ENCODE measurements at places on chromosomes 1 and 21. TPM values are rescaled to one million over a fixed set of nuclear protein-coding genes. Genes with fewer than 3 reads are reported as not detected.
A peak's percentile ranks its signal among the peaks of the same experiment; 100 is the strongest.

DNA sequence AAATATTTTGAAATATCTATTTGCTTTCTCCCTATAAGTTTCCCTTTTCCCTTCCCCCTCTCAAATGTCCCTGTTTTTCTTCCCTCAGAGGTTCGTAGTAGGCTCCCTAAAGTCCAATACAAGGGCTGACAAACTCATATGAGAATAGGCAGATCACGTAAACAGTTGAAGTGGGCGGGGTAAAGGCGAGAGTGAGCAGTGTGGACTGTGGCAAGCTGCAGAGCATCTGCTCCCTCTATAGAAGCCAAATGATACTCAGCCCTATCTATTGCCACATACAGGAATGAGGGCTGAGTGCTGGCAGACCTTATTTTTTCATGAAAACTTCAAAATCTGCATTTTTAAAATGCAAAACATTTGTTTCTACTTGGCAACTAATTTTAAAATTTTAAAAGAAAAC, 26.3 kb downstream of the PRDX6 start:
- no peak for DNase-seq

DNA sequence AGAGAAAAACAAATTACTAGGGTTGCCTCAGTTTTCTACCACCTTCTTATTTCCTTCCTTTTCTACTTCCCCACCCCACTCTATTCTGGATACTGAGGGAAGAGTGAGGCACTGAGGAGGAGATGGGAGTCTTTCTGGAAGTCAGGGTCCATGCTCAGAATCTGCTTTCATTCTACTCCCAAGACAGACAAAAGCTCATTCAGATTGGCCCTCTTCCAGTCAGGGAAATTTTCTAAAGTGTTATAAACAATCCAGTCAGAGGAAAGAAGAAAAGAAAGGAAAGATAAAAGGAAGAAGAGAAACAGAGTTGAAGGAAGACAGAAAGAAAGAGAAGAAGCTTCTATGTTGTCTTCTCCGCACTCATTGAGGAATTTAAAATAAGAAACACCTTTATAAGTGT, 228.6 kb downstream of the COP1 start:
- DNase-seq, result no peak

- no peak for DNase-seq
These were observed 32.6 kb downstream of the PDPN start for GRCh38 chr1:13616234-13616633.

DNA sequence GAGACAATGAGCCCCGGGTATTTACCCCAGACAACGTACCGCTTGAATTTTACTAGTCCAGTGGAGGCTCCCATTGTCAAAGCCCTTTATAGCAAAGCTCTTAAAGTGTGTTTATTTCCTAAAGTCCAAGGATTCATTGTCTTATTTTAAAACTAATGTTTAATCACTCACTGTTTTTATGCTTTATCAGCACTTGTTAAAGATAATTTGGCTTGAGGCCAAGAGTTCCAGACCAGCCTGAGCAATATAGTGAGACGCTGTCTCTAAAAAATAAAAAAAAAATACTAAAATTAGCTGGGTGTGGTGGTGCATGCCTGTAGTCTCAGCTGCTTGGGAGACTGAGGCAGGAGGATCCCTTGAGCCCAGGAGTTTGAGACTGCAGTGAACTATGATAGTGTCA, 202.8 kb downstream of the RYR2 start:
- no peak for DNase-seq

DNA sequence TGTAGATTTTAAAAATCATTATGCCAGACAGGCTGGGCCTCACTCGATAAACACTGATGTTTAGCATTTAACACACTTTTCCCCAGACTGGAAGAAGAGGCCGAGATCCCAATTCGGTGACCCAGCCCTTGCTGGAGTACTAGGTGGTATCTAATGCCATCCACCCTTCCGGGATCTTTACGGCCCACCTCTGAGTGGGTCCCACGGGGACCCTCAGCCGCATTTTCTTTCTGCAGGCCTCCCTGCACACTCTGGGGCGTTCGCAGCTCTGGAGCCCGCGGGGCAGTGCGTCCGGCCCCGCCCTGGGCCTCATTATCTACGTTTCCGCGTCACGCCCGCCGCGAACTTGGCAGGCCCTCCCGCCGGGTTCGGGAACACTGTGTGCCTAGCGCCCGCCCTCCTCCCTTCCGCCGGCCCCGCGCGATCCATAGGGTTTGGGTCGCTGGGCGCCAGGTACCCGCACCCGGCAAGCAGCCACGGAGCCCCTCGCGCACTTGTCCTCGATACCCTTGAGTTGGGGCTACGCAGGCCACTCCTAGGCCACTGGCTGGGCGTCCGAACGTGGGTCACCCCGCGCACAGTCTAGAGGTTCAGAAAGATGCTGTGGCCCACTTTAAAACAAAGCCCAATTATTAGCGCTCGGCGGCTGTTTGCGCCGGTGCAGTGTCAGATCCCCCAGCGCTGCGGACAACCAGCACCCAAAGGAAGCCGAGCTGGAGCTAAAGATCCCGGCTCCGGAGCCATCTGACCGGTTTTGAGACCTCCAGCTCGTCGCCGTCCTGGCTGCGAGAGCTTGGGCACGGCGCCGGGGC, 950 bp upstream of the EVA1C start:
- no peak for DNase-seq

SPTA1 gene
- 4.6 TPM for total RNA-seq

DNA sequence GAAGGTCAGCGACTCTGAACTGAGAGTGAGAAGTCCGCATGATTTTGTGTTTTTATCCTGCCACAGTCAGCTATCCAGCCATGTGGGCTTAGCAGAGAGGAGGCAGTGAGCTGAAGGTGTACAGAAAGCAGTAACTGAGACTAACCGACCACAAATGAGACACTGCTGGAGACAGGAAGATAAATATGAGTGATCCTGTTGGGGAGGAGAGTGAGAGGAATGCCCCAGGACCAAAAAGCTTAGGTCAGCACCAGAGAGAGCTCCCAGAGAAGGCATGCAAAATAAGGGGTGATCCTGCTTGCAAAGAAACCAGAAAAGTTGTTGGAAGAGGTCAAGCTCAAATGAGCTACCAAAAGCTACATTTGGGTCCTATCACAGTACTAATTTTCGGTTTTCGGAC, 63.7 kb downstream of the HLCS start:
- DNase-seq, result no peak

DPYD gene
- total RNA-seq, result 29.4 TPM

DNA sequence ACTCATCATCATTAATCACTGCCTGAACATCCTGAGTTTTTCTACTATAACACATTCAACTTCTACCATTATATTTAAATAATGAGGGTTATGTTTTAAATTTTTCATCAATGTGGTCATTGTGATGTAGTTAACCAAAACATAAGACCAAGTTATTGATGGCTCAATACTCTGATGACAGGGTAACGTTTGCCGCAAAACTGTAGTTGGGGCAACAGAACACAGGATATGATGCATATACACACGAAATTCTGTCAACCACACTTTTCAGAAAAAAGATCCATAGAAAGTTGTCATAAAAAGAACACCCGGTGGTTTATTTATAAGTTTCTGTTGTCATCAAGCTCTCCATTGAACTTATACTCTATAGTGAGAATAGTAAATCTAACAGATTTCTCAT, 121.7 kb upstream of the COL11A1 start:
- DNase-seq, result no peak

DNA sequence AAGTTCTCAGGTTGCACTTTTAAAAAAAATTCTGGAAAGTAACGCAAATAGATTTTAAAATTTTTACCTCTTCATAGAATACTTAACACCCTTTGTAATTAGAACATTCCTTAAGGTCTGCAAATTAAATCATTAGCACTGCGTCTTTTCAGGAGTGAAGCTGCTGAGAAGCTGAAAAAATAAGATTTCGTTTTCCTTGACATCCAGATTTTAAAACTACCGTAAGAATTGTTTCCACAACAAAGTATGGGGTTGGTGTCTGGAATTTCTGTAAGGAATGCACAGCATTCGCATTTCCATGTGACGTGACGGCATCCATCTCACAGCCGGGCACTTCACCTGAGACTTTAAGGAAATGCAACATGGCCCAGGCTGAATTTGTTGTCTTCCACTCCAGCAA, 76.3 kb upstream of the COX20 start:
- no peak for DNase-seq

- no peak for DNase-seq
These were observed 735 bp upstream of the BRINP3 start for GRCh38 chr1:190478149-190479049.

DNA sequence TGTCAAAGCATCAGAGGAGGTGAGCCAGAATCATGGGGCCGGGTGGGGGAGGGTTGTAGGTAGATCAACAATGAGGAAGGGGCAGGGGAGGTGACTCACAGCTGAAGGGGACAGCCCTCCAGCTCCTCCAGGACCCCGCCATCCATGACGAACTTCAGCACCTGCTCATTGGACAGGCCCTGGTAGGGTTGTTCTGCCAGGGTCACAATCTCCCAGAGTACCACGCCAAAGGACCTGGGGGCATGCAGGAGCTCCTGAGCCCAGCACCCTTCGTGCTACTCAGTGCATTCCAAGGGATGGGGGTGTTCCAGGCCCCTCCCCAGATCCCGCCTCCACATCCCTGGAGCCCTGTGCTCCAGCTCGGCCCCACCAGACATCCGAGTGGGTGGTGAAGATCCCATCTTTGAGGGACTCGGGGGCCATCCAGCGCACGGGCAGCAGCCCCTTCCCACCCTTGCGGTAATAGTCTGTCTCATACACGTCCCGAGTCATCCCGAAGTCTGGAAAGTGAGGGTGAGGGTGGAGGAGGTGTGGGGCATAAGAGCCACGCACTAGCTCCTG, 17.5 kb downstream of the INSRR start:
- DNase-seq, result no peak

PLPPR4 gene
- total RNA-seq, result 0.42 TPM

- DNase-seq, result no peak
These were observed 131.6 kb downstream of the BEND5 start for GRCh38 chr1:48644905-48645605.

DNA sequence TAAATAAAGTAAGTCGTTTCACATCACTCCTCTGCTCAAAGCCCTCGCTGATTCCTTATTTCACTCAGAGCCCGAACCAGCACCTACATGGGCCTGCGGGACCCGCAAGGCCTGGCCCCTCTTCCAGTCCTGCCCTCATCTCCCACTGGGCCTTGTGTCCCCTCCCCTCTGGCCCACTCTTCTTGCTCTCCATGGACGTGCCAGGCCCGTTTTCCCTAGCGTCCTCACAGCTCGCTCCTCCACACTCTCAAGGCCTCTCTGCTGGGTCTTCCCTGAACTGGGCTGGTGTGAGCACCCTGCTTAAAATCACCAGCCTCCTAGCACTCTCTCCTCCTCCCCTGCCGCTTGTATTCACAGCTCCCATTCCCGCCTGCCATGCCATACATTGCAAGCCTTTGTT, 237.9 kb downstream of the FOXD2 start:
- DNase-seq, result no peak

DNA sequence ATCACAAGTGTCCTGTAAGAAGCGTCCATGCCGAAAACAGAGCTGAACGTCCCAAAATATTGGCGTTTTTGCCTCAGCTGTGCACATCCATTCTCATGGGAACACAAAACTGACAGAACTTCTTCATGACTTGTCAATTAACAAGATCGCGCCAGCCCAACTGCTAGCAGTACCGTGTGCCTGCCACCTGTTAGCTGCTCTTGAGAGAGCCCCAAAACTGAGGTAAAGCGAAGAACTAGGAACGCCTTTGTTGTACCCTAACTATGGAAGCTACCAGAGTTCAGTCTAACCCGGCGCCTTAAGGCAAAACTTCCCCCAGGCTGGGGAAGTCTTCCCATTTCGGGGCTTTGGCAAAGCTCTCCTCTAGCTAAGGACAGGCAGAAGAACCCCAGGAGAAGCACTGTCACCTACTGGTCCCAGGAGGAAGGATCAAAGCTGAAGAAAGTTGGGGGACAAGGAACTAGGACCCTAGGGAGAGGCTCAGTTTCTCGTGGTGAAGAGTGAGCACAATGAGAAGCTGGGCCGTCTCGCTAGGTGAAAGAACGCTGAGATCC, 719 bp downstream of the EYA3 start:
- DNase-seq, result peak; percentile 29

- no peak for DNase-seq
These were observed 382.3 kb upstream of the ZRANB2 start for GRCh38 chr1:71463144-71463543.

- peak; percentile 64 for DNase-seq
These were observed 220.0 kb downstream of the SETD4 start for GRCh38 chr21:35840197-35840799.

DNA sequence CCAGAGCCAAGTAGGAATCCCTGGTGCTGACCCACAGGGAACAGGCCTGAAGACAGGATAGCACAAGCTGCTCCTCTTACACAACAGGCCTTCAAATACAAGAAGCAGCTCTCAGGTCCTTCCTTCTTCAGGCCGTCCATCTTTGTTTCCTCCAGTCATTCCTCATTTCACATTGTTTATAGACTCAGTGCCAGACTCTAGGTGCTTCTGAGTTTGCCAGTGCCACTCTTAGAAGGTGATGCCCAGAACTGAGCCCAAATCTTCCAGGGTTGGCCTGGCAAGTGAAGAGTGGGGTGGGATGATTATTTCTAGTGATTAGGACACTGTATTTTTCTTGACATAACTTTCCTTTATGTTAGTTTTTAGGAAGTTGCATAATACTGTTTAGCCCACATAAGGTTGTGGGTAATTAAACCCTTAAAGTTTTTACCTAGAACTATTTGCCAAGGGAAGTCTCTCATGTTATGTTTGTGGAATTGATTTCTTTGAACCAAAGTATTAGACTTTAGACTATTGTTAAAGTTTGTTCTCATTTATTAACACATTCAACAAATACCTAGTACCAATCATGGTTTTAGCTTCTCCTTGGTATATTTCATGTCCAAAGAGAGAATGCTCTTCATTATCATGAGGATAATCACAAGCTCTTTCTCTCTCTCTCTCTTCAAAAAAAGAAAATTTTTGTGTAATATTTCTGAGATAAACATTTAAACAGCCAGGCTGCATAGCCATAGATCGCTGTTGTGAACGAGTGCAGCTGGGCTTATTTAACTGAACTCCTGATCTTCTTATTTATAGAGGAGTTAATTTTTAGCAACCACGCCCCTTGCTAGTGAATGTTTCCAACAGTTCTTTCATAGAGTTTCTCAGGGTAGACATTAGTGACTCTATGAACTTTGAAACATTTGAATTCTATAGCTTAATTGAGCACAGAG, 47.7 kb downstream of the PGM1 start:
- no peak for DNase-seq

DNA sequence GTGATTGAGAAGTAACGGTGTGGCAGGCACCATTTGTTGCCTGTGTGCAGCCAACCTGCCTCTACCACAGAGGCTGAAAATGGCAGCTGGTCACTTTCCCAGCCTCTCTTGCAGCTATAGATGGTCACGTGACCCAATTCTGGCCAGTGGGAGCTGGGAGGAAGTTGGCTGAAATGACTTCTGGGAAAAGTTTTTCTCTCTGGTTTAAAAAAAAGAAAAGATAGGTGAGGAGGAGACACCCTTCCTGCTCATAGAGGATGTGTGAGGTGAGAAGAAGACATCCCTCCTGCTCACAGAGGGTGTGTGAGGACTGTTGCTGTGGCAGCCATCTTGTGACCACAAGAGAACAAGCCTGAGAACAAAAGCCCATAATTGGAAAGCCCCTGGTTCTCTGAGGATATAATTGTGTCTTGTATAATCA, 122.8 kb downstream of the SYF2 start:
- no peak for DNase-seq

ABL2 gene
- 3.5 TPM for total RNA-seq

- no peak for DNase-seq
These were observed 21.7 kb upstream of the ZNF362 start for GRCh38 chr1:33234588-33234990.

TTC39A gene
- 1.1 TPM for total RNA-seq

GART gene
- 58.5 TPM for total RNA-seq
